ENCODE measurements at places on chromosomes 12 and 14. TPM values are rescaled to one million over a fixed set of nuclear protein-coding genes. Genes with fewer than 3 reads are reported as not detected.

DNA sequence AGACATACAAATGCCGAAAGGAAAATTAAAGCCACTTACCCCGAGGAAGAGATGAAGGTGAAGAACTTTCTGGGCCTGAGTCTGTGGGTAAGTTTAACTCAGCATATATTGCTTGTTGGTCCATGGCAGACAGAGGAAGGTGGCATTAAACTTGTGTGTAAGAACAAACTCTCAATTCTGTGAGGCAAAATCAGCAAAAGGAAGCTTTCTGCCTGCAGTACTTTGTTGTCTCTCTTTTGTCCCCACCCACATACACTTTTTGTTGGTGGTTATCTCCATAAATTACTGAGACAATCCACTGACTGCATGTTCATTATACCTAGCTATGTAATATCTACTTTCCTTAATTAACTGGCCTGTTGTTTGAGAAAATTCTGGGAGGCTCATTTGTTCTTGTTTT lies at the start of gene KLRB1:
KLRB1 (minus strand) TSS at position 201 of the 400 bp plus-strand sequence; CDS start at position 124, 77 bp downstream.
- no peak for DNase-seq
- peaks cover 4% of the 10 kb centered on the region for H3K36me3 ChIP-seq
- no peaks in the 10 kb centered on the region for H3K27me3 ChIP-seq
- H3K27ac ChIP-seq, result peak within 1 kb of the TSS; percentile 83

- peak overlapping the region; percentile 65 for H3K4me3 ChIP-seq
- H3K36me3 ChIP-seq, result no peaks in the 10 kb centered on the region
- peaks cover 67% of the 10 kb centered on the region for H3K27me3 ChIP-seq
- peak; percentile 68 for DNase-seq
Observed at GRCh38 chr14:90060312-90060964, 1.4 kb upstream of the KCNK13 start.

GRCh38 chr14:105866841-105867321 lies 340.5 kb downstream of the TMEM121 start:
- no peak overlapping the region for H3K27ac ChIP-seq
- DNase-seq, result no peak
- H3K27me3 ChIP-seq, result no peaks in the 10 kb centered on the region
- peaks cover 18% of the 10 kb centered on the region for H3K4me1 ChIP-seq

- no peaks in the 10 kb centered on the region for H3K36me3 ChIP-seq
- H3K4me3 ChIP-seq, result no peak overlapping the region
- no peaks in the 10 kb centered on the region for H3K27me3 ChIP-seq
- DNase-seq, result no peak
- no peak overlapping the region for H3K27ac ChIP-seq
Observed at GRCh38 chr12:84035766-84036165, 876.8 kb downstream of the SLC6A15 start.

DNA sequence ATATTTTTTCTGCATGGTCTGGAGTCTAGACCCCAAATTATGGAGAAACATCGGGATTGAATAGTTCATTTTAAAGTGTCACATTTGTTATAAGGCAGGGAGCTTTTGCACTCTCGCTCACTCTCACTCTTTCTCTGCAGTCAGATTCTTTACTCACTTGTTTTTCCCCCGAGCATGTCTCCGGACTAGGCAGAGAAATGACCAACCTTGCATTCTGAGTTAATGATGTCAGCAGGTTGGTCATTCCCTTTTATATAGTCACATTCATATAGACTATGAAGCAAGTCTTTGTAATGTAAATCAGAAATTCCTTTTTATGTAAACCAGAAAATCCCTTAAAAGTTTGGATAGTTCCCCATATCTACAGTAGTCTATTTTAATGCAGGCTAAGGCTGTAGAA lies 4.1 kb downstream of the C12orf75 start:
- no peak overlapping the region for H3K27ac ChIP-seq
- H3K4me3 ChIP-seq, result no peak overlapping the region
- H3K4me1 ChIP-seq, result peaks cover 43% of the 10 kb centered on the region

DNA sequence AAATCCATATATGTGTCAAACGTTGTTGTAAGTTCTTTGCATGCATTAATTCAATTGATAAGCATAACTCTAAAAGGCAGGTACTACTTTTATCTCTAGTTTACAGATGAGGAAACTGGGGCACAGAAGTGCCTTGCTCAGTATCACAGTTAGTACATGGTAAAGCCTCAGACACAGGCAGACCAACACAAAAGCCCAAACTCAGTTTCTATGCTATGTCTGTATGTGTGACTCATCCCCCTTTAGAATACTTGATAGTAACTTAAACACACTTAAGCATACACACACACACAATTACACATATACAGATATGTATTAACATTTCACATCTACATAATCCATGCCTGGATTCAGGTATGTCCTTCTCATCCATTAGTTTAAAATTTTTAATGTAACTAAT lies 88.0 kb downstream of the EPS8 start:
- H3K4me3 ChIP-seq, result no peak overlapping the region
- no peaks in the 10 kb centered on the region for H3K27me3 ChIP-seq
- H3K27ac ChIP-seq, result no peak overlapping the region
- H3K36me3 ChIP-seq, result no peaks in the 10 kb centered on the region

DNA sequence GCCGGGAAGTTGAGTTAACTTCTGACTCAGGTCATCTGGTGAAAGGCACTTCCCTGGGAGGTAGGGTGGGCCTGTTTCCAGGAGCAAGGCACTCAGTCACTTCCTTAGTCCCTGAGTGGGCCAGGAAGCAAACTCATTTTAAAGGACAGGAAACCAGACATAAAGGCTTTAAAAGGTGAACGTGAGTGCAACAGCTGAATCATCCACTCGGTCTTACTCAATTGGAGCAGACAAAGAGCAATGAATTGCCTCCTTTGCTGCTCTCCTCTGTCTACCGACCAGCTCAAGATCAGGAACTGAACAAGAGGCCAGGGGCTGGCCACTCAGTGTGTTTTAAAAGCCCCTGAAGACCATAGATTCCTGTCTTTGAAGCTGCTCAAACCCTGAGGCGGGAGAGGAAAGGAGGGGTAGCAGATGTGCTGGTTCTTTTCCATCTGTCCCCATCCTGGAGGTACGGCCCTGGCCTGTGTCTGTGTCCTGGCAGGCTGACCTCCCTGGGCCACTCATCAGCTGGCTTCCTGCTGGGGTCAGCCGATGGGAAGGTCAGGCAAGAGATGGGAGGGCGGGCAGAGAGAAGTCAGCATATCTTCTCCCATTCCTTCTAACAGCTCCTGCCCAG lies 148.9 kb downstream of the PPM1H start:
- H3K27me3 ChIP-seq, result peaks cover 11% of the 10 kb centered on the region
- peak overlapping the region; percentile 28 for H3K27ac ChIP-seq
- H3K36me3 ChIP-seq, result no peaks in the 10 kb centered on the region
- H3K4me3 ChIP-seq, result no peak overlapping the region
- DNase-seq, result peak; percentile 44

DNA sequence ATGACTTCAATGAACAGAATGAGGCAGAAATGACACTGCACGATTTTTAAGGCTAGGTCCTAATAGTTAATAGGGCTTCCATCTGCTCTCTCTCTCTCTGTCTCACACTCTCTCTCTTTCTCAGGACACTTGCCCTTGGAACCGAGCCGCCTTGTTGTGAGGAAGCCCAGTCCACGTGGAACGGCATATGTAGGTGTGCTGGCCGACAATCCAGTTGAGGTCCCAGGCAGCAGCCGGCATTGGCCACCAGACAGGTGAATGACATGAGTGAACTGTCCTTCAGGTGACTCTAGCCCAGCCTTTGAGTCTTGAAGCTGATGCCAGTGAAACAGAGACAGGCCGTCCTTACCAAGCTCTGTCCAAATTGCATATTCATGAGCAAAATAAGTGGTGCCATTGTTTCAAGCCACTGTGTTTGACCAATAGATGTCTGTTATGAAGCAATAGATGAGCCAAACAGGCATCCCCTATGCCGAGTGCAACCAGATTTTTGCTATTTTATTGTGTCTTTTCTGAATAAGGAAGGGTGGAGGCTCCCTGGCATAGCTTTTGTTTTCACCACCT lies 217.5 kb upstream of the LHX5 start:
- DNase-seq, result no peak
- H3K4me3 ChIP-seq, result no peak overlapping the region
- H3K4me1 ChIP-seq, result no peaks in the 10 kb centered on the region
- no peak overlapping the region for H3K27ac ChIP-seq
- peaks cover 4% of the 10 kb centered on the region for H3K27me3 ChIP-seq

- peaks cover 86% of the 10 kb centered on the region for H3K36me3 ChIP-seq
- H3K4me1 ChIP-seq, result peaks cover 40% of the 10 kb centered on the region
- H3K27me3 ChIP-seq, result no peaks in the 10 kb centered on the region
- H3K27ac ChIP-seq, result peak overlapping the region; percentile 8
- no peak for DNase-seq
- no peak overlapping the region for H3K4me3 ChIP-seq
Observed at GRCh38 chr14:100362311-100362927, 39.3 kb downstream of the SLC25A47 start.

GRCh38 chr14:25122843-25123242 lies 72.9 kb upstream of the STXBP6 start:
- H3K4me1 ChIP-seq, result no peaks in the 10 kb centered on the region
- DNase-seq, result no peak
- H3K27me3 ChIP-seq, result peaks cover 2% of the 10 kb centered on the region

GRCh38 chr12:92036771-92037453 lies 108.7 kb downstream of the BTG1 start:
- peaks cover 8% of the 10 kb centered on the region for H3K36me3 ChIP-seq
- H3K27me3 ChIP-seq, result no peaks in the 10 kb centered on the region
- H3K4me3 ChIP-seq, result no peak overlapping the region

- no peak overlapping the region for H3K27ac ChIP-seq
- DNase-seq, result no peak
- peaks cover 43% of the 10 kb centered on the region for H3K36me3 ChIP-seq
- no peaks in the 10 kb centered on the region for H3K27me3 ChIP-seq
- no peak overlapping the region for H3K4me3 ChIP-seq
Observed at GRCh38 chr14:66920196-66920595, 269.0 kb upstream of the GARIN2 start.

DNA sequence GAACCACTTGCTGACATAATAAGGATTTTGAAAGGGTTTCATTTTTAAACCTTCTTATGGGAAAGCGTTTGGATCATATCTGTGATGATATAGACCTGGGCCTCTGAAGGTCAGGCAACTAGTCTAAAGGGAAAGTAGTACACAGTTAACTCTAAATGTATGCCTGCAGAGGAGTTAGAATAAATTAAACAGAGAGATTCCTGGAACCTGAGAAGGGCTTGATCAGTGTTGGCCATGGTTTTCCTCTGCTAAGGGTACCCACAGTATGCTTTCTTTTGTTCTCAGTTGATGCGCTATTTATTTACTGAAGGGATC lies 14.4 kb upstream of the POLR3B start:
- H3K27me3 ChIP-seq, result no peaks in the 10 kb centered on the region
- H3K27ac ChIP-seq, result no peak overlapping the region
- peaks cover 5% of the 10 kb centered on the region for H3K36me3 ChIP-seq
- no peak for DNase-seq

- H3K4me1 ChIP-seq, result peaks cover 4% of the 10 kb centered on the region
- H3K27ac ChIP-seq, result no peak overlapping the region
- DNase-seq, result no peak
- no peaks in the 10 kb centered on the region for H3K27me3 ChIP-seq
Observed at GRCh38 chr14:95440496-95440895, 76.0 kb downstream of the SYNE3 start.

GRCh38 chr12:26726956-26727355 lies 106.0 kb downstream of the ITPR2 start:
- no peak for DNase-seq
- H3K27me3 ChIP-seq, result no peaks in the 10 kb centered on the region
- peaks cover 63% of the 10 kb centered on the region for H3K4me1 ChIP-seq
- no peak overlapping the region for H3K27ac ChIP-seq
- peaks cover 37% of the 10 kb centered on the region for H3K36me3 ChIP-seq
- H3K4me3 ChIP-seq, result no peak overlapping the region

DNA sequence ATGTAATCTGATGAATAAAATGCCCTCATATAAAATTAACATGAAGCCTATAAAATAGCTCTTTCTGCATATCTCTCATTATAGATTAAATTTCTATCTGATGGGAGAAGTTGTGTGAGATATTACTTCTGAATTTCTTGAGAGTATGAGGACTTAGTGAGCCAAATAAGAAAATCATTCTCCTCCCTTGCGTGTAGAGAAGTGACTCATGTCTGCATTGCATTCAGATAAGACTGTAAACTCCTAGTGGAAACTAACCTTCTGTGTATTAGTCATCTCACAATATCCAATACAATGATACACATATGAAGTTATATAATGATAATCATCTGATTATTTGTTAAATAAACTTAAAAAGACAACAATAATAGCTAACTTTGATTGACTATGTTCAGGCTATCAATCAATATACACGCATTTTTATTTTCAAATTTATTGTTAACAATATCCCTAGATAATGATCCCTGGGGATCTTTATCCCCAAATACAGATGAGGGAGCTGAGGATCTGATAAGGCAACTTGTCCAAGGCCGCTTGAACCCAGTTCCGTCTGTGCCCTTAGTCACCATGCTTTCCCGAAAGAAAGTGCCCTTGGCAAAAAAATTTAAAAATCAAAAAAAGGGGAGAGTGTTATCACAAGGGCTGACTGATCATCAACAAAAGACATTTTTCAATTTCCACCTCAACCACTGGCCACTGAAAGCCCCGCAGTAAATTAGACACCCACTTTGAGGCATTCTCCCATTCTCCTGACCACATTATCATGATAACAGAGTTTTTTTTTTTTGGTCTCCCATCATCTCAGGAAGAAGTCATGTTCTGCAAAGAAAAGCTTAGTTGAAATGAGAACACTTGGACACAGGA lies 189.2 kb upstream of the RASSF8 start:
- no peak overlapping the region for H3K27ac ChIP-seq
- no peaks in the 10 kb centered on the region for H3K4me1 ChIP-seq
- no peak for DNase-seq

DNA sequence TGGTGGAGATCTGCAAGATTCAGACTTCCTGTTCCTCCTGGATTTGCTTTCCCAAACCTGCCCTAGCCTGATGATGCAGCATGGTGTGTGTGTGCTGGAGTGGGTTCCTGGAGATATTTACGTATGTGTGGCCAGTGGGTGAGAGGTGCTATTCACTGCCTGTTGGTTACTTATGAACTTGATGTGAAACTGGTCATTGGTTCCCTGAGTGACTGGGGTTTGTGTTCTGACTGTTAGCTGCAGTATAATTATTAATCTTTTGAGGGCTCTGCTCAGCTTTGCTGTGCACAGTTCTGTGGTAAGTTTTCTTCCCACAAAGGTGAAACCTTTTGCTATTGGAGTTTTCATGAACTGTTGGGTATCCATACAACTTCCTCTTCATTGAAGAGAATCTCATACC lies 541.8 kb upstream of the FBXO33 start:
- H3K36me3 ChIP-seq, result no peaks in the 10 kb centered on the region
- DNase-seq, result no peak
- no peaks in the 10 kb centered on the region for H3K4me1 ChIP-seq
- H3K27me3 ChIP-seq, result no peaks in the 10 kb centered on the region
- no peak overlapping the region for H3K27ac ChIP-seq

GRCh38 chr14:69149461-69150244 lies 3.3 kb downstream of the DCAF5 start:
- H3K4me1 ChIP-seq, result peaks cover 58% of the 10 kb centered on the region
- H3K27me3 ChIP-seq, result peaks cover 2% of the 10 kb centered on the region
- no peak for DNase-seq
- peaks cover 21% of the 10 kb centered on the region for H3K36me3 ChIP-seq
- peak overlapping the region; percentile 84 for H3K4me3 ChIP-seq

GRCh38 chr12:40207551-40207950 lies 17.2 kb upstream of the LRRK2 start:
- no peaks in the 10 kb centered on the region for H3K4me1 ChIP-seq
- no peak overlapping the region for H3K27ac ChIP-seq
- no peaks in the 10 kb centered on the region for H3K36me3 ChIP-seq
- no peak overlapping the region for H3K4me3 ChIP-seq
- peaks cover 9% of the 10 kb centered on the region for H3K27me3 ChIP-seq

Gene FGF23
- total RNA-seq, result not detected

Gene IL31
- not detected for total RNA-seq

Gene PROX2
- 0.65 TPM for total RNA-seq

Gene FGF6
- total RNA-seq, result not detected

Gene CCDC88C
- total RNA-seq, result 87.8 TPM

Gene OTX2
- total RNA-seq, result not detected

Gene FERMT2
- 1.0 TPM for total RNA-seq

Gene SLC4A8
- 1.1 TPM for total RNA-seq

Gene PRICKLE1
- total RNA-seq, result not detected
